ENCODE measurements at places on chromosomes 3 and 15.
A peak's percentile ranks its signal among the peaks of the same experiment; 100 is the strongest.

- DNase-seq: no peak
These were observed 20.1 kb upstream of the CD96 start for GRCh38 chr3:111521891-111522290.

DNA sequence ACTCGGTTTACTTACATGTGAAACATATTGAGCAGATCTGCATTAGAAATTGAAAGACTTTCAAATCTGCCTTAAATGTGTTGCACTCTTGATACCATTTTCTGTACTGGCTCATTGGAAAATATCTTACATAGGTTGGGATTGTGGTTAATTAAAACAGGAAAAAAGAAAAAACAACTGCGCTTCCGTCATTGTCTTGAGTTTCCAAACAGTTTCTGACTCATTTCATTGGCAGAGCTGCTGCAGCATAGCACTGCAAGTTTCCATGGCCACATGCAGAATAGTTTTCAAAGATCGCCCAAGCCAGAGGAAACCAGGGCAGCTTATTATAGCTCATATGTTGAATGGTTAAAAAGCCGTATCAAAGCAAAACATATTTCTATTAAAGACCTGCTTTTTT lies 446.6 kb upstream of the BCHE start:
- no peak for DNase-seq

DNA sequence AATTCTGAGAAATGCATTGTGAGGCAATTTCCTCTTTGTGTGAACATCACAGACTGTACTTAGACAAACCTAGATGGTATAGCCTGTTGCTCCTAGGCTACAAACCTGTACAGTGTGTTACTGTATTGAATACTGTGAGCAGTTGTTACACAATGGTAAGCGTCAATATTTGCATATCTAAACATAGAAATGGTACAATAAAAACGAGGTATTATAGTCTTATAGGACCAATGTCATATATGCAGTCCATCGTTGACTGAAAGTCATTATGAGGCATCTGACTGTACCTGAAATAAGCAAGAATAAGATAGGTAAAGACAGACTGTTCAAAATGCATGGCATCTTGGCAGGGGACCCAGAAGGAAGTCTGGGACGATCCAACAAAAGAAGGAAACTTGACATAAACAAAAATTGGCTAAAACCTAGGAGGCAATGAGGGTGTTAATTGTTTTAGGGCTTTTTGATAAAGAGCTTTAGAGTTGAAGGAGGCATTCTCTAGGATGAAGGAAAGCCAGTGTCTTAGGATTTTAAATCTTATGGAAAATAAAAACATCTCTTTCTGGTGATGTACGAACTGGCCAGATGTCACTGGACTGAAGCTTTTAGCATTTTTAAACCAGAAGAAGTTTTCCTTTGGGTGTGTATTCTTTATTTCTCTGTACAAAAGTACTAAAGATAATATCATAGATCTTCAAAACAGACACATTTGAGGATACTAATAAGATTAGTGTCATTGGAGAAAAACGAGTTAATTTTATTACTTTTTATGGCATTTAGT lies 9.2 kb upstream of the SPRED1 start:
- DNase-seq: no peak

DNA sequence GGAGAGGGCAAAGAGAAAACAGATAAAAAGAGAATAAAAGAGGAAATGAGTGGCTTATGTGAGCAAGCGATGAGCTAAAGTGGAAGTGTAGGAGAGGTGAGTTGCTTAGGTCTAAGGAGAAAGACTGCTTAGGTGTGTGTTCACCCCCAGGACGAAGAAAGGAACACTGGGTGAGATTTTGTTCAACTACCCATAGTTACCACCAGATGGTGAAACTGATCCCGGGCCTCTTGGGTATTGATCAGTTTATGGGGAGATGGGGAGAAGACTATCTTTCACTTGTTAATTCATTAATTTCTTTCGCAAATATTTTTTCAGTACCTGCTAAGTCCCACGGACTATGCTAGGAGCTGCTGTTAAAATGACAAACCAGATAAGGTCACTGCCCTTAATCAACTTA lies 33.9 kb downstream of the GAP43 start:
- no peak for DNase-seq

DNA sequence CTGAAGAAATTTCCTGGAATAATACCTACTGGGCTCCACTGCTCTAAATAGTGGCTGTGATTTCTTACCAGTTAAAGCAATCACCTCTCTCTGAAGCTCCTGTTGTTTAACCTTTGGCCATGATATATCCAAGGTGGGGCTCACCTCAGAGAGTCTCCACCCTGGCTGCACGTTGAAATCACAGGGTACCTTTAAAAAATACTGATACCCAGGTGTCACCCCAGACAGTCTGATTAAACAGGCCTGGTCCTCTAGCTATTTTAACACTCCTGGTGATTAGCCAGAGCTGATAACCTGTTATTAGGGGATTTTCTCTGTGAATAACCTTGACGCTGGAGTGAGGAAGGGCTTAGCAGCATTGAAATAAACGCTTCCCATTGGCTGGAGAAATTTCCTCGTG lies 22.3 kb upstream of the ZBTB38 start:
- no peak for DNase-seq

- no peak for DNase-seq
These were observed 481.5 kb downstream of the LPP start for GRCh38 chr3:188635258-188636042.

DNA sequence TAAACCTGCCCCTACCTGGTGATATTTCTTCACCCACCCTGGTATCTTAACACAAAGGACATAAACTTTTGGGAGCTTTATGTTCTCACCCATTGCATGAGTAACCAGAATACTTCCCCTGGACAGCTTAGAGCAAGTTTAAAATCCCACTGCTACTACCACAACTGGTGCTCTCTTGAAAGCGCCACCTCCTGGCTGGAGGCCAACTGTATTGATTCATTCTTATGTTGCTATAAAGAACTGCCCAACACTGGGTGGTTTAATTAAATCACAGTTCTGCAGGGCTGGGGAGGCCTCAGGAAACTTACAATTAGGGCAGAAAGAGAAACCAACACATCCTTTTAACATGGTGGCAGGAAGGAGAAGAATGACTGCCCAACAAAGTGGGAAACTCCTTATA lies 592.4 kb downstream of the EPHA3 start:
- DNase-seq: no peak

DNA sequence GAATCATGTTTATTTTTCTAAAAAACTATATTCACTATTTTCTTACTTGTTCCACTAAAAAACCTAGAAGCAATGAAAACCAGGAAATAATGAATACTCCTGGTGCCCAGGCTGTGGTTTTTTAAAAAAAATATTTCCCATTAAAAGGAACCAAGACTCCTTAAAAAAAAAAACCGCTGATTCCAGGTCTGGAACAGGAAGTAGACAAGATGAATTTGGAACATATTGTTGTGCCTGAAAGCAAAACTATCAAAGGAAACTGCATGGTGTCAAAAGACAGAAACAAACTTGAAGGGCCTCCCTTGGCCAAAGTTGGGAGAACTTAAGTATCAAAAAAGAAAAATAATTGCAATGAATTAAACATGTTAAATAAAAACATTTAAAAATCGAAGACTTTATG lies 245.3 kb upstream of the P2RY1 start:
- DNase-seq: no peak

DNA sequence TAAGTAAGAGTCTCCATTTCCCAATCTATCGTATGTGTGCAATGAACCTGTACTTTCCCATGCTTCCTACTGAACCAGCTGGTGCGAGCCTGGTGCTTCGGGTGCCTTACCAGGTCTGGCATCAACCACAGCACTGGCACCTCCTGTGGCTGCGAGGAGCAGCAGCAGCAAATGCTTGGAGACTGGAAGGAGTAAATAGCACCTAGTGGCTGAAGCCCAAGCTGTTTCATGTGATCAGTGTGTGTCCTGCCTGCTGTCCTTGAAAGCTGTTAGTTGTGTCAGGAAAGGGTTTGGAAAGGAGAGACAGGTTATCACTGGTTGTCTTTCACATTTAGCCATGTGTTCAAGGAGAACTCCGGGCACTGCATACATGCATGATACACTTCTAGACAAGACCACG lies 31.8 kb downstream of the PCOLCE2 start:
- DNase-seq: peak; percentile 23

- DNase-seq: peak; percentile 75
These were observed 26.5 kb downstream of the KLF13 start for GRCh38 chr15:31352911-31353811.

DNA sequence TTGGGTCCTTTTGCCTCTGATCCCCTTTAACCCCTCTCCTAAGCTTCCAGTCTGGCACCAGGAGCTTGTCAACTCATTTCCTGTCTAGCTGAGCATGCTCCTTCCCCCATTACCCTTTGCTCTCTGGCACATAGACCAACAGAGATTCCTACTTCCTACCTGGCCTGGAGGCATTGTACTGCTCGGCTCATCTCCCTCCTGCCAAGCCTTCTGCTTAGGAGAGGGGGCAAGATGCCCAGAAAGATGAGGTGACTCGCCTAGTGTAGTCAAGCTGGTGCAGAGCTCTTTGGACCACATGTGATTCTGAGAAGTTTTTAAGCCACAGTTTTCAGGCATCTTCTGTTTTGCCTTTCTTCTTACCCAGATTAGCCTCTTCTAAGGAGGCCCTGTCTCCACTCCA lies 95.4 kb downstream of the ZNF621 start:
- no peak for DNase-seq
